ENCODE measurements at places on chromosomes 7 and 10.

- DNase-seq: no peak
Observed at GRCh38 chr10:58909881-58910280, 266.6 kb upstream of the PHYHIPL start.

DNA sequence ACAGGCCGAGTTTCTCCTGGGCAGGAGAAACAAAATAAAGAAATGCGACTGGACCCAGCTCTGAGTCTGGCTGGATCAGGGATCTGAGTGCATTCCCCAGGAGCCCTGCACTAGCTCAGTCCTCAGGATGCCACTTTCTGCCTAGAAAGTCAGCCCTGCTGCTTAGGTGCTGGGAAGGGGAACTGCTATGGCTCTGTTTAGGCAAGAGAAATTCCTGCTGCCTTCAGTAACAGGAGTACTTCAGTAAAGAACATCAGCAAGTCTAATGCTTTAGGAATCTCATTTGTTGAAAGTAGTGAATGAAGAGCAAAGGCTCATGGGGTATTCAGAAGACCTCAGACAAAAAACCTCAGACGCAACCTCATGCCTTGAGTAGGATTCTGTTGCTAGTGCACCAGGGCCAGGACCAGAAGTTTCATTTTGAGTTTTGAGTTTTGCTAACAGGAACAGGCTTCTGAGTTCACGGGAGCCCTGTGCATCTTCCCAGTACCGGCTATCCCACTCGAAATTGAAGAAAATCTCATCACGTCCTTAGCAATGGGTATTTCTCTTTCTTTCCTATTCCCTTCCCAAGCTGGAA lies 170.8 kb upstream of the CDCA7L start:
- DNase-seq: no peak

- DNase-seq: no peak
Observed at GRCh38 chr10:91805110-91805838, 7.0 kb downstream of the TNKS2 start.

GRCh38 chr10:119219871-119220270 lies 12.5 kb downstream of the GRK5 start:
- no peak for DNase-seq

GRCh38 chr10:48466611-48467240 lies 138.1 kb downstream of the ARHGAP22 start:
- DNase-seq: no peak

GRCh38 chr10:7829289-7829834 lies 11.1 kb downstream of the TAF3 start:
- DNase-seq: no peak

- DNase-seq: no peak
Observed at GRCh38 chr7:45683556-45684148, 109.5 kb downstream of the ADCY1 start.

DNA sequence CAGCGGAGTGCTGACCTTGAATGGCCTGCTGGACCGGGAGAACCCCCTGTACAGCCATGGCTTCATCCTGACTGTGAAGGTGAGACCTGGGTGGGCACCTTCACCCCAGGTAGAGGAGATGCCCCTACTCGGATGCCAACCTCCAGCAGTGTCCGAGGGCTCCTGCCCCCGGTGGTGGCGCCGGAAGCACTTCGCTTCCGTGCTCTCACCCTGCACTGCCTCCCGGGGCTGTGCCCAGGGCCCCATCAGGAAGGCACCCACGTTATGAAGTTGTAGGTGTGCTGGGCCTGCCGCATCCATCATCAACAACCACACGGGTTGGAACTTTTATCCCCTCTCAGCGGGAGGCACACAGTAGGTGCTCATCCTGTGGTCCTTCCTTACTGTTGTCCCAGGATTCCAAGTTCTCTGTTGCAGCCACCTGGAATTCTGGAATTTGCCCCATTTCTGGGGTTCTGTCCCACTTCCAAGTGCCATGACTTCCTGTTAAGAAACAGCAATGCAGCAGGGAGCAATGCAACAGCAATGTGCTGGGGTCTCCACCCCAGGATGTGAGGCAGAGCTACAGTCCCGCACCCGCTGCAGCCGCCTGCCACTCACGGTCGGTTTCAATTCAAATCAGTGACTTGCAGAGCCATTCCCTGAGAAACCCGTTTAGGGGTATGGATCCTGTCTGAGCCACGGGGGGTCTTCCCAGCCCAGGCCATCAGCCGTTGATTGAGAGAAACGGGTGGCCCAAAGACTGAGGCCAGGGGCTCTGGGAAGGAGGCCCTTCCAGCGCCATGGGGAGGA lies 103.8 kb downstream of the C10orf105 start:
- DNase-seq: no peak

- DNase-seq: no peak
Observed at GRCh38 chr7:20227291-20227795, 10.2 kb upstream of the MACC1 start.

- DNase-seq: no peak
Observed at GRCh38 chr7:140745266-140746058, 49.0 kb downstream of the NDUFB2 start.

GRCh38 chr7:118472581-118472980 lies 248.1 kb downstream of the ANKRD7 start:
- DNase-seq: no peak

DNA sequence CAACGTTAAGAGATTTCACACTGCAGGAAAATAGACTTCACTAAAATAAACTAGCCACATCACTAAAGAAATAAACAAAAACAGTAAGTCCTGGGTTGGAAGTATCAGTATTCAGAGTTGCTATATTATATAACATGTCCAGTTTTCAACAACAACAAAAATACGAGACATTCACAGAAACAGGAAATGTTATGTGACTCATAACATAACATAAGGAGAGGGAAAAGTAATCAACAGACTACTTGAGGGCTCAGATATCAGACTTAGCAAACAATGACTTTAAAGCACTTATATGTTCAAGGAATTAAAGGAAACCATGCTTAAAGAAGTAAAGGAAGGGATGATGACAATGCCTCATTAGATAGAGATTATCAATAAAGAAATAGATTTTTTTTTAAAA lies 73.5 kb upstream of the MKLN1 start:
- no peak for DNase-seq

DNA sequence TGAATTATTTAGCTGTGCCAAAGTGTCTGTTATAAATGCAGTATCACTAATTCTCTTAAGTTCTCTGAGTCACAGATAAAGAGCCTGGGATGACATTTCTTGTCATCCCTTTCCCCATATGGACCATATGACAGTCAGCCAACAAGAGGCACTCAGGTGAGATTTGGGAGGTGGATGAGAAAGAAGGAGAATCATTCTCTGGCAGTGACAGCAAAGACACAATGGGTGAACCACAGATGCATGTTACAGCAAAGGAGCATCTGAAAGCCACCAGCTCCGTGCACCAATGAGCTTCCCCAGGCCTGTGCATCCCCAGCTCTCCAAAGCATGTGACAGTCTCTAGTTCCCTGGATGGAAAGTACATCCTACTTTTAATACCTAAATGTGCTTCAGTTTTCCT lies 10.8 kb downstream of the GIMAP6 start:
- DNase-seq: no peak

DNA sequence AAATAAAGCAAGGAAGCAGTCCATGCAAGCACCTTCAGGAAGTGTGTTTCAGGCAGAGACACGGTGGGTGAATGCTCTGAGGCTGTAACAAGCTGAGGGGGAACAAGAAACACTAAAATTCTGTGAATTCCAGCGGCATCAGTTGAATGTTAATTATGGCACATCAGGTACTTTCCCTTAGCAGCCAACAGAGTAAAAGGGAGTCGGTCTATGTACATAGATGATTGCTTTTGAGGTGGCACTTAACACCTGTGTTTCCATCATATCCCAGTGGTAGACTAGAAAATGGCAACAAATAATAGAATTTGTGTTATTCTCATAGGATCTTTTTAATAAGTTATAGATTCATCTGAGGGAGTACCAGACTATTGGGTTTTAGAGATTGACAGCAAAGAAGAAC lies 481.0 kb upstream of the KLF6 start:
- DNase-seq: no peak

DNA sequence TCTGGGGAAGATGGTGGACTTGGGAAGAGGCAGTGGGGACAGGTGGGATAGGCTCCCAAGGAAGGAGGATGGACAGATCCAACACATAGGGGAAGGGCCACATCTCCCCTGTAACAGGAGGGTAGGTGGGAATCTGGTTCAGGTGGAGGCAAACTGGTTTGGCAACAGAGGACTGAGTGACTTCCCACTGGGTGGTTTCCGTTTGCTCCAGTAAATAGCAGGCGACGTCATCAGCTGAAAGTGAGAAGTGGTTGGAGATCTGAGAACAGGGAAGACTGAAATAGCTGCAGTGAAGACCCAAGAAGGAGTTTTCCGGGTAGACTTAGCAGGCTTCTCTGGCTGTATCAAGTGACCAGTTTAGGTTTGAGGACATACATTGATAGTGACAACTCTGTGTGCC lies 504.4 kb downstream of the GALNT17 start:
- DNase-seq: no peak

- DNase-seq: no peak
Observed at GRCh38 chr7:79513261-79513660, 59.8 kb upstream of the MAGI2 start.

DNA sequence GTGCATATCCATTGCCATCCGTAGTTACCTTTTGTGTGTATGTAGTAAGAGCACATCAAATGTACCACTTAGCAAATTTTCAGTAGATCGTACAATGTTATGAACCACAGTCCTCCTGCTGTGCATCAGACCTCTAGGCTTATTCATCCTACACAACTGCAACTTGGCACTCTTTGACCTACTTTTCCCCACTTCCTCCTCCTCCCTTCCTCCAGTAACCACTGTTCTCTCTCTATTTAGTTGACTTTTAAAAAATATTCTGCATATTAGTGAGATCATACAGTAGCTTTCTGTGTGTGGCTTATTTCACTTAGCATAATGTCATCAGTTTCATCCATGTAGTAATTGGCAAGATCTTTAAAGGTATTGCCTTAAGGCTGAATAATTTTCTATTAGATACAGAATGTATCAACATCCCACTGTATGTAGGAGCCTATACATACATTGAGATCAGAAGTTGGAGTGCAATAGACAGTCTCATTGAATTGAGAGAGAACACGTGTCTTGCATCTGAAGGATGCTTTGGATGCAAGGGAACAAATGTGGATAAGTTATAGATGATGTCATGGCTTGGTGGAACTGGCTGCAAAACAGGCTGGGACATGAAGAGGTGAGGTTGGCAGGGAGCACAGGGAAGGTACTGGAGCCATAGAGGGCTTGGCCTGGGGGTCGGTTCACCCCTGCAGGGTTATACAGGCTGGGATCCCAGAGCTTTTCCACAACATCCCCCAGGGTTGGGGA lies 83.0 kb upstream of the FAM180A start:
- DNase-seq: no peak

- no peak for DNase-seq
Observed at GRCh38 chr7:92650391-92650790, 60.2 kb upstream of the FAM133B start.

DNA sequence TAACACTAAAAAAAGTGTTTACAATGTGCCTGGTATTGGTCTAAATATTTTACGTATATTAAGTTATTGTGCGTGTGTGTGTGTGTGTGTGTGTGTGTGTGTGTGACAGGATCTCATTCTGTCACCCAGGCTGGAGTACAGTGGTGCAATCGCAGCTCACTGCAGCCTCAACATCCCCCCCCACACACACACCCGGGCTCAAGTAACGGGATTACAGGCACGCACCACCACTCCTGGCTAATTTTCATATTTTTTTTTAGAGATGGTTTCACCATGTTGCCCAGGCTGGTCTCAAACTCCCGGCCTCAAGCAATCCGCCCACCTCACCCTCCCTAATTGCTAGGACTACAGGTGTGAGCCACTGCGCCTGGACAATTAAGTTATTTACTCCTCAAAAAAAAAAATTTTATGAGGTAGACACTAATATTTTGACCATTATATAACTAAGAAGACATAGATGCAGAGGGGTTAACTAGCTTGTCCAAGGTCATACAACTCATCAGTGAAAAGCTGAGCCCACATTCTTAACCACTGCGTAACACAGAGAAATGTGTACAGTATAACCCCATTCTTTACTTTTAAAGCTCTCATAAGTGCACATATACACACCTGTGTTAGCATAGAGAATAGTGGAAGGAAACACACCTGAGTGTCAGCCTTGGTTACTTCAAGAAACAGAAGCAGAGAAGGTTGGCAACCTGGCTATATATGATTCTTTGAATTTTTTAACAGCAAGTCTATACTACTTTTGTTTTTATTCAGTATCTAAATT lies 35.0 kb downstream of the DNAJC12 start:
- no peak for DNase-seq

GRCh38 chr10:104259999-104260774 lies 5.5 kb downstream of the GSTO1 start:
- DNase-seq: no peak

DNA sequence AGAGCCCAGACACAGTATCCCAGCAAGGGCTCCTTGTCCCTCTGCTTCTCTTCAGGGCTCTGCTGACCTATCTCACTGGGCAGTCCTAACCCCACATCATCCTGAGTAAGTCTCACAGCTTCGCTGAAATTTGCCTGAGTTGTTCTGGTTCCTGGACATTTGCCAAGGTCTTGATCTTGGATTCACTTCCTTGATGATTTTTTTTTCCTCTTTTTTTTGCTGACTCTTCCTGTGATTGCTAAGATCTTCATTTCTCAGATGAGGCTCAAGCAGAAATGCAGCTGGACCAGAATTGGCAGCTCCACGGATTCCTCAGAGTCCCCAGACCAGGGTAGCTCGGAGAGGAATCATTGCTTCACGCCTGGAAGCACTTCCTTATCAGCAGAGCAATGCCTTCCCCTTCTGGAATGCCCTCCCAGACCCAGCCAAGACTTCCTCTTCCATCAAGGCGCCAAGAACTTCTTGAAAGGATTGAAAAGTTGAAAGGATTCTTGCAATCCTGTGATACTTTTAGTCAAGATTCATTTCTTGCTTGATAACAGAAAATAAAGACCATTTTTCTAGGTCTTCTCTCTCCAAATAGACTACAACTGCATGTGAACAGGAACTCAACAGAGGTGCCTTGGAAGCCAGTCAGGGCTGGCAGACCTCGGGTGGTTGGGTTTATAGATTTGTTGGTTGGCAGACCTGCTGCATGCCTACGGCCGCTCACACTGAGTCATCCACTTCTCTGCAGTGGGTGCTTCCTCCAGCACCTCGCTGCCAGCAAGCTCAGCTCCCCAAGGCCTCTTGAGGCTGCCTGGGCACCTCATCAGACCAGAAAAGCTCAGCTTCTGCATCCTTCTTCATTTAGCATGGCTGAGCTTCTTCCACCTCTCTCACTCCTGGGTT lies 8.8 kb upstream of the AFAP1L2 start:
- DNase-seq: no peak

DNA sequence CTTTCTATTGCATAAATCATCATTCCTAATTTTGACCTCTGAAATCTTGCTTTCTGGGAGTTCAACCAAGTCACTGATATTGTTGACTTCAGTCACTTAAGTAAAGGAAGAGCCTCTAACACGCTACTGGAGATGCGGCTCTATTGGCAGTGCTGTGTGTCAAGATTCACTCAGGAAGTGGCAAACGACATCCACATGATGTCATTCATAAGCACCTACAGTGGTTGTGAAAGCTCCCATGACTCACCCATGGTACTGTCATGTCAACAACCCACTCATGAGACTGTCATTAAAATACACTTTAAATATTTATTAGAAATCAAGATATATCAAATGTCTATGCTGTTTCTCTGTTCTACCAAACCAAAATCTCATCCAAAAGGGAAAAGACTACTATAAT lies 52.5 kb upstream of the LHFPL3 start:
- DNase-seq: no peak

Data from activated T-helper 1 cell treated with anti-CD3 and anti-CD28 coated beads, Interleukin-2, amount 50 U/mL, for 16 hours (primary cell).